ENCODE measurements at places on chromosomes 12 and 14.

DNA sequence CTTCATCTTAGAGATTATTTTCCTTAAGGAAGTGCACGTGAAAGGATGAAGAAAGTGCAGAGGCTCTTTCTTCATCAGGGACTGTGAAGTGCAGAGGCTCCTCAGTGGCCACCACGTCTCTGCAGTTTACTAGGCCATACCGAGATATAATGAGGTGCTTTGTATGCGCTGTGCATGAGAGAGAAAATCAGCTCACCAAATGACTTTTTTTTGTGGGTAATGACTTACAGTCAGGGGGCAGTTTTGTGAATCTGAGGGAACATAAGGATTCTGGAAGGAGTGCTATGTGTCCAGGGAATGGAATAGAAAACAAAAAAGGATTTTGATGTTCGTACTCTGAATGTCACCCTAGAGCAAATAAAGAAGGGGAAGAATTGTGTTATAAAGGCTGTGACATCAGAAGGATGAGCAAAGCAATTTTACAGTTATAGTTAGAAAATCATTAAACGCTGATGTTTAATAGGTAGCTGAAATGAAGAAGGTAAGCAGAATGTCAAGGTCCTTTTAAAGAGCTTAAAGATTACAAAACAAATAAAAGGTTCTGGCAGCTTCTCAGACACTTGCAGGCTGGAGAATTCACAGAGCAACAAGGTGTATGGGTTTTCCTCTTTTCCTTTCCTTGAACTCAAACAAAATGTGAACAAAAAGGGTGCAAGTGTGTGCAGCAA is 247.5 kb upstream of the NOVA1 start:
- DNase-seq = no peak

GRCh38 chr12:97567619-97568110 is 105.1 kb downstream of the RMST start:
- no peak for DNase-seq

DNA sequence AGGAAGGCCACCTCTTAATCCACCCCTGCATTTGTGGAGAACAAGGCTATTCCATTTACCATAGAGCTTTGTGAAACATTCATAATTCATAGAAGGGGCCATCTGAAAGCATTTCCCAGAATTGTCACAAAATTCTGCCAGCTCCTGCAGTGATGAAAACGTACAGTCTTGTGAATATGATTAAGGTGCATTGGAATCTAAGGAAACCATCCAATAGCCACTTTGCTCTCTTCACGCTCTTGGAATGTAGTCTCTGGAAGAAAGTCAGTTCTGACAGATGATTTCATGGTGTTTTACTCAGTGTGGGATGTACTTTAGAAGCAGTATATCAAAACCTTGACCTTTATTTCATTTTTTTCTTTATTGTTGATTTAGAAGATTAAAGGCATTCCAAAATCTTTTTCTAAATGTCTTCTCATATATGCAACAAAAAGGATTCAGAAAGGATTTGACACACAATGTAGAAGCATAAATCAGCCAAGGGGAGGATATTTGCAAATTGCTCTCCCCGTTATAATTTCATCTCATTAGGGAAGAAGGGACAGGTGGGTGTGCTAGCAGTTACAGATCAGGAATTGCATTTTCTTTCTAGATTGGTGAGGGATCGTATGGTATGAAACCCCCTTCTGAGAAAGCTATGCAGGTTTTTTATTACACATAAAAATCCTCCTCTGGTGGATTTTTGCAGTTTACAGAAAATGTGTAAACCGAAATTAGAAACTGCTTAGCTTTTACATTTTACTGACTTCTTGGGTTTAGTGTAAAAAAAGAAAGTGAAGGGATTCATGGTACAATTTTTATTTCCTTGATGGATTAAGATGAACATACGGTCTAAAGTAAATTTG is 390.2 kb downstream of the LRIG3 start:
- DNase-seq = no peak

GRCh38 chr12:38053655-38054464 is 262.7 kb upstream of the ALG10B start:
- DNase-seq = no peak

GRCh38 chr14:24274101-24274543 is 2.7 kb upstream of the RABGGTA start:
- peak; percentile 46 for DNase-seq

DNA sequence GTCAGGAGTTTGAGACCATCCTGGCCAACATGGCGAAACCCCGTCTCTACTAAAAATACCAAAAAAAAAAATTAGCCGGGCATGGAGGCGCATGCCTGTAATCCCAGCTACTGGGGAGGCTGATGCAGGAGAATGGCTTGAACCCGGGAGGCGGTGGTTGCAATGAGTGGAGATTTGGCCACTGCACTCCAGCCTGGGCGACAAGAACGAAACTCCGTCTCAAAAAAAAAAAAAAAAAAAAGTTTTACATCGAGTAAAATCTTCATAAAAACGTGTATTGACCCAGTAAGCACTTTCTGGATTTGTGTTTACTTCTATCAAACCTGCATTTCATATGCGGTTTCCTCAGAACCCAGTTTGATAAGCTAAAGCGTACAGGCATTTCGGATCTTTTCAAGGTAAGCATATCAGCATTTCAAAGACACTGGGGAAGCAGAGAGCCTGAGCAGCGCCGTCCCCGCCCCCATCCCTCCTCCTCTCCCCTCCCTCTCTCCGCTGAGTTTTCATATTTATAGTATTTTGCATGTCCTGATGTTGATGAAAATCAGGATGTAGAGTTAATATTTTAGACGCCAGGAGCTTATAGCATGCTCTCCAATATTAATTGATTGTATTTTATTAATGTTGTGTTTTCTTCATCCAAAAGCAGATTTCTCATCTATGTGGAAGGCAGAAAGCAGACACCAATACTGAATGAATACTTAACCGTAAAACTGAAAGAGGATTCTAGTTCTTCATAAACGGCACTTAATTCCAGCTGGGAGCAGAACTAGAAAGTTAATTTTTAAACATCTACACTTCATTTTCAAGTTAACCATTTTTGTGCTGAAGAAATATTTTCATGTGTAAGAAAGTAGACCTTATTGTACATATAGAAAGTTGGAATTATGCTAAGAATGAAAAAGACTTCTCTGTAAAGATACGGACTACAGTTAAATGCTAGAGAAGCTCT is 9.2 kb upstream of the HIP1R start:
- no peak for DNase-seq

- no peak for DNase-seq
These were observed 91.9 kb downstream of the SLC24A4 start for GRCh38 chr14:92414690-92415445.

DNA sequence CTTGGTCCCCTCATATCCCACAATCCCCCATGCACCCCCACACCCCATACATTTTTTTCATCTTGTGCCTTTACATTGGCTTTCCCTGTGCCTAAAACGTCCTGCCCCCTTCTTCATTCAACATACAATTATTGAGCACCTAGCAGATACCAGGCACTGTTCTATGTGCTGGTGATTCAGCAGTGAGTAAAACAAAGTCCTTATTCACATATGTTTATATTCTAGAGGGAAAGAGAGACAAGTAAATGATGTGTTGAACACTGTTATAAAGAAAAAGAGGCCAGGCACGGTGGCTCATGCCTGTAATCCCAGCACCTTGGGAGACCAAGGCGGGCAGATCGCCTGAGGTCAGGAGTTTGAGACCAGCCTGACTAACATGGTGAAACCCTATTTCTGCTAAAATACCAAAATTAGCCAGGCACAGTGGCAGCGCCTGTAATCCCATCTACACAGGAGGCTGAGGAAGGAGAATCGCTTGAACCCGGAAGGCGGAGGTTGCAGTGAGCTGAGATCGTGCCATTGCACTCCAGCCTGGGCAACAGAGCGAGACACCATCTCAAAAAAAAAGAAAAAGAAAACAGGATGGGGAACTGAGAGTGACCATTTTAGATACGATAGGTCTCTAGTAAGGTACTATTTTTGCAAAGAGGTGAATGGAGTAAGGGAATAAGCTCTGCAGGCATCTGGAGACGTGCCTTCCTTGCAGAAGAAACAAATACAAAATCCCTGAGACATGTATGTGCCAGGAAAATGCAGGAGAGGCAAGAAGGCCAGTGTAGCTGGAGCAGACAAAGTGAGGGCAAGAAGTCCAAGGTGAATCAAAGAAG is 12.2 kb downstream of the SLC7A7 start:
- DNase-seq = no peak

- no peak for DNase-seq
These were observed 20.9 kb downstream of the POMT2 start for GRCh38 chr14:77299771-77300170.

GRCh38 chr14:36826614-36827013 is 165.0 kb downstream of the PAX9 start:
- DNase-seq = no peak

DNA sequence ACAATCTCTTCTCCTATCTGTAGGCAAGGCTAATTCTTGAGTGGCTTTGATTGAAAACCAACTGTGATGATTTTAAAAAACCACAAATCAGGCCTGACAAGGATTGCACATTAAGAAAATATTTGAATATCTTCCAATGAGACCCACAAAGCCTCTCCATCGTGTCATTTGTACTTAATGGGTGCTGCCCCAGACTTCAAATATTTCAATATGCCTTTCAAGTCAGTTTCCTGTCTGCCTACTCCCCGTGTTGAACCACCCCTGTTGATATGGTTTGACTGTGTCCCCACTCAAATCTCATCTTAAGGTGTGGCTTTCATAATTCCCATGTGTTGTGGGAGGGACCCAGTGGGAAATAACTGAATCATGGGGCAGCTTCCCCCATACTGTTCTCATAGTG is 159.7 kb upstream of the EGLN3 start:
- no peak for DNase-seq

DNA sequence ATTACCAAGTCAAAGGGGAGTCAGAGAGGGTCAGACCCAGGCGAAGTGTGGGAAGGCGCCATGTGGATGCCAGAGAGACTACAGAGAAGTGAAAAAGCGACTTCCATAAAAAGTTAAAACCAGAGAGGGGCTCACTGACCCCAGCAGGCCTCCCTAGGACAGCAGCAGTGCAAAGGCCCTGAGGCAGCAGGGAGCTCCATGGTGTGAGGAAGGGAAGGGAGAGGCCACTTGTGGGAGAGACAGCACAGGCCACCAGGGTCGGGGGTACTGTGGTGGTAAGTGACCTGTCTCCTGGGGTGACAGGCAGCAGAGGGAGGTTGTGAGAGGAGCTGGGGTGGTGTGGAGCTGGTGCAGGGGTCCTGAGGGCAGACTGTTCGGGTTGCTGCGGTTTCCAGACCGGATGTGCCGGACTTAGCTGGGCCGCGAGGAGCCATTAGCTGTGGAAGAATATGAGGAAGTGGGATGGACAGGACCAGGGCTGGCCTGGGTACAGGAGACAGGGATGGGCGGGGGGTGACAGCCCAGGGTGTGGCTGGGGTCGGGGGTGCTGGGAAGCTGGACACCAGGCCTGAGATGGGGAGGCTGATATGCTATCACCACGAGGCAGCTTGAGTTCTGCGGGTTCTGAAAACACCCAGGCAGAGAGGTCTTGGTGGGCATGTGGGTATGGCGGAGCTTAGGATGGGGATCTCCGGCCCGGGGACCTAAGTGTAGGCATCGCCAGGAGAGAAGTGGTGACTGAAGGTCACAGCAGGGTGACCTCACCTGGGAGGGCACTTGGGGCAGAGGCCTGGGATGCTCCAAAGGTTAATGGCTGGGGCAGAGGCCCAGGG is 22.7 kb downstream of the SETD1B start:
- DNase-seq = no peak

- DNase-seq = no peak
These were observed 13.1 kb downstream of the DPF3 start for GRCh38 chr14:72880820-72881219.

DNA sequence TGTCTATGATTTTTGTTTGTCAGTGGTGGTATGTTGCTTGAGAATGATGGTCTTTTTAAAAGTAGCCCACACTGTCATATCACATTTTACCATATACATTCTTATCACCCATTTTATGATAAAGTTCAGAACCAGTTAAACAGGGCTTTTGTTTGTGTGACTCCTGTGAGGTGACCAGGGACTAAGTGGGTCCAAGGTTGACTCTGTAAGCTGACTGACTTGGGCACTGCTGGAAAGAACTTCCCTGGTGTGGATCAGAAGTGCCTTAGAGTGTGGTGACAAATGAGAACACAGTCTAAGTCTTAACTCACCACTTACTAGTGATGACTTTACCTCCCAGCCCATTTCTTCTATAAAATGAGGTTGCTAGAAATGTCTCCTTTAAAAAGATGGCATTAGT is 52.6 kb downstream of the VRK1 start:
- no peak for DNase-seq

GRCh38 chr14:76883447-76883846 is 57.2 kb downstream of the LRRC74A start:
- no peak for DNase-seq

- peak; percentile 45 for DNase-seq
These were observed 125.0 kb upstream of the CCND2 start for GRCh38 chr12:4148418-4149056.

- no peak for DNase-seq
These were observed 878 bp downstream of the TMEM119 start for GRCh38 chr12:108596854-108597558.

DNA sequence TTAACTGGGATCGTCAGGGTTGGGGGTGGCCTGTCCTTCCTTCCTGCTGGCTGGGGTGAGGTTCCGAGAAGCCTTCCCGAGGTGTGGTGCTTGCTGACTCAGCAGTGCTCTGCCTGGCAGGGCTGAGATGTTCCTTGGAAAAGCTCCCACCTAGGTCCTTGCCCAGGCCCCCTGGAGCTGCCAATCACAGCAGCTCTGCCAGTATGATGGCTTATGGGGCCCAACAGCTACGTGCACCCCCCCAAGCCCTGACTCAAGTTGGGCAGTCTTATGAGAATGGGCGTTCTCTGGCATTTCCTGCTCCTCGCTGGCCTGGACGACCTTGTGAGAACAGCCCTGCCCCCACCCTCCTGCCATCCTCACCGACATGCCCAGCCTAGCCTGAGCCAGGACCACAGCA is 292.2 kb upstream of the CRY1 start:
- DNase-seq = no peak

DNA sequence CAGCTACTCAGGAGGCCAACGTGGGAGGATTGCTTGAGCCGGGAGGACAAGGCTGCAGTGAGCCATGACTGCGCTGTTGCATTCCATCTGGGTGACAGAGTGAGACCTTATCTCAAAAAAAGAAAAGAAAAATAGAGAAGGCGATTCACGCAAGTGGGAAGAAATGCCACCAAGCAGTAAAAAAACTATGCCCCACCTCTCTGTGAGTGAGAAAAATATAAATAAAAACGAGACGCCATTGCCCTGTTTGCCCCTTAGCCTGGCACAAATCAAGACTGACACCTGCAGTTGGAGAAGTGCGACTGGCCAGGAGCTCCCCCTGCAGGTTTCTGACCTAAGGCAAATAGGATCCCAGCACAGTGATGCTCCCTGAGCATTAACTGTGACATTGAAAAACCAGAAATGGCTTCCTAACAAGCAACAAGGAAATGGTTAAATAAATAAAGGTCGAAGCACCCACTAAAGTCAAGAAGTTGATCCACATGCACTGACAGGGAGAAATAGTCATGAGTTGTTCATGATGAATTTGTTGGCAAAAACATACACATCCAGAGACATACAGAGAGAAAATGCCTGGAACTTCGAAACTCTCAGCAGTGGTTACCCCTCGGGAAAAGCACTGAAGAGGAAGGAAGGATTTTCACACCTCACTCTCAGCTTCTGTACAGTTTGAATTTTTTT is 21.1 kb downstream of the GSC start:
- no peak for DNase-seq

GRCh38 chr14:61525293-61526011 is 169.9 kb upstream of the HIF1A start:
- DNase-seq = peak; percentile 88
